Ecto neural progenitor cell (in vitro differentiated cells): ENCODE measurements at places on chromosomes 1 and 21.

GRCh38 chr21:37878946-37879660 is 37.2 kb downstream of the KCNJ6 start:
- no peak for DNase-seq

GRCh38 chr1:21631944-21632887 is 36.9 kb downstream of the RAP1GAP start:
- no peak for DNase-seq

DNA sequence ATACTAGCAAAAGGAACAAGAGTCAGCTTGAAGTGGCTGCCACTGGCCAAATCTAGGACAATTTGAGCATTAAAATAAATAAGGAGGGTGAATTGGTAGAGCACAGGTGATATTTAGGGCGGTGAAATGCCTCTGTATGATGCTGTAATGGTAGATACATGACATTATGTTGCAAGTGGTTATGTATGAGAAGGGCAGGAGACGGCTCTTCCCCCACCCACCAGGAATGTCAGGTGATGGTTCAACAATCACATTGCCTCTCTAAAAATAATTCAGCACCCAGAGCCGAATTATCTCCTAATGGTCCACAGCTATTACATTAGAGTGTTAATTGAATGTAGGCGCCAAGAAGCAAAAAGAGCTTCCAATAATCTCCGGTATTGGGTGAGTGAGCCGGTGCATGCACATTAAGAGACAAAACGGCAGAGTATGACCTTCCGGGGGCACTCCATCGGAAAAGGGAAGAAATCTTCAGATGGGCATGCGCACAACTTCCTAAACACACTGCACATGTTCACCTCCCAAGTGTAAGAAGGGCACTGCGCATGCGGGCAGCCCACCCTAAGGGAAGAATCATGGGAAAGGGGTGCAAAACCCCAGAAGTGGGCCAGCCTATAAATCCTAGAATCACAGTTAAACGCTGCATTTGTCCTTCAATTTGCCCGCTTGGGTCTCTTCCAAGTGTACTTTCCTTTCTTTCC is 6.8 kb upstream of the IFNAR1 start:
- DNase-seq: no peak

- DNase-seq: no peak
Observed at GRCh38 chr21:35504277-35504676, 455.2 kb upstream of the RUNX1 start.

DNA sequence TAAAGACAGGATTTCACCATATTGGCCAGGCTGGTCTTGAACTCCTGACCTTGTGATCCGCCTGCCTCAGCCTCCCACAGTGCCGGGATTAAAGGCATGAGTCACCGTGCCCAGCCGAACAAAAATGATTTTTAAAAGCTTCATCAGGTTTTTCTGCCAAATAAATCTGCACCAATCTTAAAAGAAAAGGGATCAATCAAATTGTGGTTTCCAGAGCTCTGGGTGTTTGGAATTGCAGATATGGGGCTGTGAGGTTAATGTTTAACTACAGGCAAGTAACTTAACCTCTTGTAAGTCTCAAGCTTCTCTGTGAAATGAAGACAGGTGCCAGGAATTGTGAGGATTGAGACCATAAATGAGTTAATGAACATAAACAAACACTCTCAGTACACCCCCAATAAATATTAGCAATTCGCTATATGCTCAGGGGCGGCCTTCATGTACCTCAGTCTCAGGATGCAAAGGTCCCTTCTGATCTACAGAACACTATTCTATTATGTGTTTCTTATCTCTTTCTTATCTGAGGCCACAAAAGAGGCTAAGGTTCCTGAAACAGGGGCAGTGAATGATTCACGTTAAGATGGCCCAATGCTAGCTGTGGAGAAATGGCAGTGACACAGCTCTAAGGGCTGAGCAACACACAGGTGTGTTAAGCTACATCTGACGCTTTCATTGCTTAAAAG is 7.1 kb upstream of the GNPAT start:
- no peak for DNase-seq

GRCh38 chr21:35156293-35157278 is 107.5 kb upstream of the RUNX1 start:
- no peak for DNase-seq

DNA sequence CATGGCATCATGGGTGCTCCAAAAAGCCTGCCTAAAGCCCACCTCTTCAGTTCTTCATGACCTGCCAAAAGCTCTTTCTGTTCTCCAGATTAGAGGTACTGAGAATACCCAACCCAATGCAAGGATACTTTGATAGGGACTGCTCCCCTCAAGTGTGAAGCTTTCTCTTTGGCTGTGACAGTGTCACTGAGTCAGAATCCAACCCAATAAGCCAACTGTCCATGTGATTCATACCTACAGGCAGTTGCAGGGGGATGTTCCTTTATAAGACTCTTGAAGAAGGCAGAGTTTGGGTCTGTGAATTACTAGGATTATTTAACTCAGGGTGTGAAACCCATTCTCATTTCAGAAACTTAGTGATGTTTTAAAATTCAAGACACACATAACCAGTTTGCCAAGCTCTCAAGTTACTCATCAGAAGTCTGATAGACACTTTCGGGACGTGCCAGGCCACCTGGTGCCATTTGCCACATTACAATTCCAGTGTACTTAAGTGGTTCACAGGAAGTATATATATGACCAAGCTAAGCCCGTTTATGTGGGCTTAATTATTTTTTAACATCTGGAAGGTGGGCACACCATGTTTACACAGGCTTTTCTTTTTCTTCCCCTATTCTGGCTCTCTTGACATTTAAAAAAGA is 265.8 kb downstream of the NFIA start:
- no peak for DNase-seq

DNA sequence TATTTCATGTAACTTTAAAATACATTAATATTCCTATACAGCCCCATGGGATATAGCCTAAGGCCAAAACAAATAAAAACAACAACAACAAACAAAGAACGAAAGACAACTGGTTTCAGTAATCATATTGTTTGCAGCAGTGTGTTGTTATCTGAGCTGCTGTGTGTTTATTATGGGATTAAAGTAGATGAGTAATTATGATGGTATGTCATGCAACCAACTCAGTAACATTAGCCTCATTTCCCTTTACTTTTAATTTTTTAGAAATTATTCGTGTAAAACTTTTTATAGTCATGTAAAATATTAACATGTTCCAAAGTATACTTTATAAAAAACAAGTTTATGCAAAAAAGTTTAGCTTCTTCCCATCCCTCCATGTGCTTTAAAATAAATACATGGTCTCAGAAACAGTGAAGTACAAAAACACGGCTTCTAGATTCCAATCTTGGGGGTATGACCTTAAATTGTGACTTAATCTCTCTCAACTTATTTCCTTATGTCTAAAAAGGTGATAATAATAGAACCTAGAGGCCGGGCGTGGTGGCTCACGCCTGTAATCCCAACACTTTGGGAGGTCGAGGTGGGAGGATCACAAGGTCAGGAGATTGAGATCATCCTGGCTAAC is 176.1 kb downstream of the SLC45A1 start:
- DNase-seq: no peak

DNA sequence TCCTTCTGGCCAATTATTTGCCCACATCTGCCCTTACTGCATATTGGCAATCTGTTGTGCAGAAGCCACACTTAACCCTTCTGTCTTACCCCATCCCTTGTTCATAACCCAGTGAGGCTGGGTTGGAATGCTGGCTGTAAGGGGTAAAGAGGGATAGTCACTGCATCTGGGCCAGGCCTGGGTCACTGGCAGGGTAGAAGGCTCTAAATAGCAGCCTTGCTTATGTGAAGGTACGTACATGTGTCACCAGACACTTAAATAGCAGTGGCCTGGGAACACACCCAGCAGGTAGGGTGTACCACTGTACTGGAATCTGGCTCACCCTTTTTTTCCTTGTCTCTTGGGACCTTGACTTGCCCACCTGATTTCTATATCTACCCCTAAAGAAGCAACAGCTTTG is 9.9 kb upstream of the TARS2 start:
- no peak for DNase-seq

GRCh38 chr1:225451840-225452515 is 24.1 kb upstream of the LBR start:
- DNase-seq: no peak

DNA sequence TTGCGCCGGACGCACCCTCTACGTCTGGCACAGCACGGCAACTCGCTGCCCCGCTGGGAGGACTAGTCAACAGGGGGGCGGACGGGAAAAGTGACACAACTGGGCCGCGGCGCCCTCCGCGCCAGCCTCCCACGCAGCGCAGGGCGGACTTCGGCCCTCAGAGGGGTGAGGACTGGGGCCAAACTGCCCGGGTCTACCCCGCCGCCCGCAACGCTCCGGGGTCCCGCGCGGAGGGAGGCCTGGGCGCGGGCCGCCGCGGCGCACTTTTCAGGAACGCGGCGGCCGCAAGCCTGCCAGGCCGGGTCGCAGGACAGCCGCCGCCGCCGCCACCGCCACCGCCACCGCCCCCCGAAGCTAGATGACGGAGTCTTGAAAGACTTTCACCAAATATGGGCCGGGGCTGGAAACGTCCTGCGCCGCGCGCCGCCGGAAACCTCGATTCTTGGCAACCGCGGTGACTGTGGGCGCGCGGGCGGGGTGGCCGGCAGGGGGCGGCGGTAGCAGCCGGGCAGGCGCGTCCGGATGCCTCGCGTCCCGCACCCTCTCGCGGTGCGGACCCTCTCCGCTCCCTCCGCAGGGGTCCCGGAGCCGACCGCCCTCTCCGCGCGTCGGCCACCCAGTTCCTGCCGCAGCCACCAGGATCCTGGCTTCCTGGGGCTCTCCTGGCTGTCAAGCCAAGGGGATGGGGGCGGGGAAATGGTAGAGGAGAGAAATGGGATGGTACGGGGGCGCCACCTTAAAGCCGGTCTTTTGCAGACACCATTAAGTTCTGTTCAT is 3.7 kb upstream of the CCN1 start:
- DNase-seq: peak; percentile 91

- DNase-seq: no peak
Observed at GRCh38 chr21:20163167-20163566, 835.0 kb upstream of the NCAM2 start.

- no peak for DNase-seq
Observed at GRCh38 chr1:63042278-63042677, 258.3 kb downstream of the ATG4C start.

DNA sequence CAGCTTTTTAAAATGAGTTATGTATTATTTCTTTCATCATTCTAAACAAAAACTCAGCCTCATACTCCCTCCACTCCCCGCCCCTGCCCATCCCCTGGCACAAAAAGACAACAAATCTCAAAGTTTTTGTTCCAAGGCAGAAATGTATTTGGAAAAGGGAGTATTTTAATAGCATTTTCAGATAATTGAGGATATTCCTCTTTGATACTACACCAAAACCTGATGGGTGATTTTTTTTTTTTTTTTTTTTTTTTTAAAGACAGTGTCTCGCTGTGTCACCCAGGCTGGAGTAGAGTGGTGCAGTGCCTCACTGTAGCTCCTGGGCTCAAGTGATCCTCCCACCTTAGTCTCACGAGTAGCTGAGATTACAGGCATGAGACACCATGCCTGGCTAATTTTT is 16.2 kb downstream of the SLC16A1 start:
- no peak for DNase-seq

- DNase-seq: no peak
Observed at GRCh38 chr21:39148975-39149374, 34.3 kb downstream of the PSMG1 start.
